ENCODE measurements at places on chromosomes 7 and 10. TPM values are rescaled to one million over a fixed set of nuclear protein-coding genes. Genes with fewer than 3 reads are reported as not detected.

DNA sequence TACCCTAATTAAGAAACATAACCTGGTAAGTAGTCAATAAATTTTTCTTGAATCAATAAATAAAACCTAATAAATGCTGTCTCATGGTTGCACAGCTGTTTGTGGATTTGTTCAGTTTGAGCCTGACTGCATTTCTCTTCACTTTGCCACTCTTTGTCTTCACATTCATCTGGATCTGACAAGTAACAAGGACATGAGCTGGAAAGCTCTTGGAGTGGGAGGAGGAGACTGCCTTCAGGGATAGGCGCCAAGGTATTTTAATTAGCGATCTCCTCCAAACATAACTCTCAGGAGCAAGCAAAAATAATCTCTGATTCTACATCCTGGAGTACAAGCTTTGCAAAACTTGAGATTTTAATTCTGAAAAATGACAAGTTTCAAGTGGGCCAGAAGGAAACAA is 251.0 kb downstream of the BMPER start:
- no peaks in the 10 kb centered on the region for H3K27me3 ChIP-seq
- no peak overlapping the region for H3K27ac ChIP-seq
- no peaks in the 10 kb centered on the region for H3K36me3 ChIP-seq
- no peaks in the 10 kb centered on the region for H3K4me1 ChIP-seq
- no peak for DNase-seq

Gene SPRN
- not detected for total RNA-seq

Gene PRLHR
- not detected for total RNA-seq

GRCh38 chr10:1202343-1202742 is 146.2 kb downstream of the WDR37 start:
- no peaks in the 10 kb centered on the region for H3K4me1 ChIP-seq
- H3K36me3 ChIP-seq, result no peaks in the 10 kb centered on the region
- H3K4me3 ChIP-seq, result no peak overlapping the region
- no peak overlapping the region for H3K27ac ChIP-seq
- DNase-seq, result no peak

DNA sequence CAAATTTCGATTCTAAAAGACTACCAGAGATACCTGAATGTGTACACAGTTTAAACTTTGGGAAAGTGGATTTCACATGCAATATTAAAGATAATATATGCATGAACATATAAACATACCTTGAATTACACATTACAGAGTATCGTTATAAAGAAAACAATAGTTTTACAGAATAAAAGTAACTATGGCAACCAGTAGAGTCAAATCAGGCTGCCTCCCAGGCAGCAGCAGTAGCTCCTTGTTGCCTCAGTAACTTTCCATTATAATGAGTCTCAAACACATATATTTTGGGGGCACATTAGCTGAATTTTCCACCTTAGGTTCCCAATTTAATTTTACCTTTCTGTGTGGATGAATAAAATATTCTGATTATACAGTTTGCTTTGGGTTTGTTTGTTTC is 164.4 kb upstream of the FEZF1 start:
- no peak for DNase-seq
- no peak overlapping the region for H3K4me3 ChIP-seq
- H3K27me3 ChIP-seq, result no peaks in the 10 kb centered on the region

GRCh38 chr10:102114861-102115618 is 5.1 kb downstream of the LDB1 start:
- H3K4me1 ChIP-seq, result peaks cover 70% of the 10 kb centered on the region
- H3K36me3 ChIP-seq, result peaks cover 13% of the 10 kb centered on the region
- H3K27ac ChIP-seq, result peak overlapping the region; percentile 82
- H3K4me3 ChIP-seq, result peak overlapping the region; percentile 59
- H3K27me3 ChIP-seq, result no peaks in the 10 kb centered on the region
